ENCODE measurements at places on chromosomes 1 and 21.
A peak's percentile ranks its signal among the peaks of the same experiment; 100 is the strongest.

DNA sequence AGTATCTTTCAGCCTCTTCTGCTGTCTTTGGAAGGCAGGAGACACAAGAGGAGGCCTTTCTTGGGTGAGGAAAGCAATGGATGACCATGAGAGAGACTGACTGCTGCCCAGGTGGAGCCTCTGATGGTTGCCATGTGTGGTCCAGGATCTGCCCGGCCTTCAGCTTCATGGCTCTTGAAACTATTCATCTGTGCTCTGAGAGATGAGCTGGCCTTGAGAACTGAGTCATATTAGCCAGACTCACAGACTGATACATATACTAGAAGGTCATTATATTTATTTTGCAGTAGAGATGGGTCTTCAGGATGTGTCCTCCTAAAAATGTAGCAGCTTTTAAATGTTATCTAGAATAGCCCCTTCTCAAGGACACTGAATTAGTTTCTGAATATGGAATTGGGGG, 33.7 kb downstream of the PTGFRN start:
- DNase-seq: no peak

GRCh38 chr1:20356850-20357459, 66.3 kb downstream of the VWA5B1 start:
- DNase-seq: no peak

- DNase-seq: no peak
These were observed 23.9 kb downstream of the FOXJ3 start for GRCh38 chr1:42311138-42311537.

DNA sequence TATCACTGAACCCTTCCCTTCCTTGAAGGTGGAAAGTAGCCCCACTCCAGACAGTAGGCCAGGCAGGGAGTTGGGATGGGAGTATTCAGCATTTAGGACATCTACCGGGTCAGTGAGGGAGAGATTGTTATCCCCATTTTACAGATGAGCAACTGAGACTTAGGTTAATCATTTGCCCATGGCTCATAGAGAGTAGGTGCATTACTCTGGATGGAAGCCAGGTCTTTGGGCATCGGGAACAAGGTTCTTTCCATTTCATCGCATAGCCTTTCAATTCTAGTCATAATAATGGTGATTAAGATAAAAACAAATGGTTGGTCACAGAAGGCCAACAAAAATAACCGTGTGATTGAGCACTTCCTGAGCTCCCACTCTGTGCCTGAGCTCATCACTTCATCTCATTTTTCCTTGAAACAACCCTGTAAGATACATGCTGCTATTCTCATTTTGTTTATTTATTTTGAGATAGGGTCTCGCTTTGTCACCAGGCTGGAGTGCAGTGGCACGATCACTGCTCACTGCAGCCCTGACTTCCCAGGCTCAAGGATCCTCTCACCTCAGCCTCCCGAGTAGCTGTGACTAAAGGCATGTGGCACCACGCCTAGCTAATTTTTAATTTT, 64.8 kb downstream of the NAV1 start:
- no peak for DNase-seq

DNA sequence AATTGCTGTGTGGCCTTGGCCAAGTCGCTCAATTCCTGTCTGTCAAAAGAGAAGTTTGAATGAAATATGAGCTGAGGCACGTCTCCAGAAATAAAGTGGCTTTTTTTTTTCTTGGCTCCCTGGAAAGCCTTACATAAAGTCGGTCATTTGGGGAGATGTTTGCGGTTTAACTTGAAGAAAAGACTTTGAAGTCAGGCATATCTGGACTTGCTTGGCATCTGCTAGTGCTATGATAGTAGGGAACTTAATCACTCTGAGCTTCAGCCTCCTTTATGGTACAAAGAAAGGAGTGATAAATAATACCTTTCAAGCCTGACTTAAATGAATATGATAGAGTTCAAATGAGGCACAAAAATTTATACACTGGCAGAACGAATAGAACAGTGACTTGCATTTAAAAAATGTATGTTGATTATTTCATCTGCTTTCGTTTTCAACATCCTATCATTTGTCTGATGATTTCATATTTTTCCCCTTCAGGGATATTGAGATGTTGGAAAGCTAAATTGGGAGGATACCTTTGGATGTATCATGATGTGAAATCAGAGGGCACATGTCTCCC, 60.2 kb downstream of the FASLG start:
- peak; percentile 73 for DNase-seq

GRCh38 chr21:27149034-27149433, 182.1 kb upstream of the ADAMTS5 start:
- no peak for DNase-seq

- DNase-seq: no peak
These were observed 486 bp downstream of the HSPA13 start for GRCh38 chr21:14382486-14382834.

DNA sequence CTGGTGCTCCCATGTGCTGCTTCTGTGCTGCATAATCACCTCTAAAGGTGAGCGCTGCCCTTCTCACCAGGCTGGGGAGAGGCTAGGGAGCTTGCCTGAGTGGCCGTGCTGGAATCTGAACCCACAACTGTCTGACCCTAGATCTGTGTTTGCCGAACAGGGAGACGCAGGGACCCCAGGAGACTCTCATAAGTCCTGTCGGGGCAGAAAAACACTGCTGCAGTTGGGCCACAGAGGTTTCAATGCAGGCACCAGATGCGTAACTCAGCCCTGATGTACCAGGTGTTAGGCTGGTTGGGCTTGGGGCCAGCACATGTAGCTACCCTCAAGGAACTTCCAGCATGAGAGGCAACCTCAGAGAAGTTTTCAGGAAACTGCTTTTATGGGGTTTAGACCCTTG, 49.5 kb upstream of the DMRTB1 start:
- DNase-seq: no peak

DNA sequence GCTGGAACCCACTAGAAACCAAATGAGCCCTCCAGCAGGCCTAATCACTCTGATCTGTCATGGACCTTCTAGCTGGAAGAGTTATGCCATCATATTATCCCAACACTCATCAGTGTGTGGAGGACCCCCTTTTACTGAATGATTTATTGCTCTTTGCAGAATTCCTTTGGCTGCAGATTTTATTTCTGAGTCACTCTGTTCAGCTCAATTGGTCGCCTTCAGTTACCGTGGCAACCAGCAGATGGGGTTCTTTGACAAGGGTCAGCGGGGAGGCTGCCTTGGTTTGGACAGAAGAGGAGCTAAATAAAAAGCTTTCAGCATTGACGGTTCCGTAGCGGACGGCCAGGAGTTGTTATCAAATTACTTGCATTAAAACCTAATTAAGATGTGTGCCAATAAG, 220.1 kb downstream of the SDCCAG8 start:
- no peak for DNase-seq

- DNase-seq: peak; percentile 17
These were observed 80.3 kb downstream of the LRIG2 start for GRCh38 chr1:113153116-113153803.

GRCh38 chr1:178953538-178954324, 72.0 kb upstream of the FAM20B start:
- DNase-seq: no peak

- no peak for DNase-seq
These were observed 8.9 kb downstream of the EPHA10 start for GRCh38 chr1:37755951-37756560.

DNA sequence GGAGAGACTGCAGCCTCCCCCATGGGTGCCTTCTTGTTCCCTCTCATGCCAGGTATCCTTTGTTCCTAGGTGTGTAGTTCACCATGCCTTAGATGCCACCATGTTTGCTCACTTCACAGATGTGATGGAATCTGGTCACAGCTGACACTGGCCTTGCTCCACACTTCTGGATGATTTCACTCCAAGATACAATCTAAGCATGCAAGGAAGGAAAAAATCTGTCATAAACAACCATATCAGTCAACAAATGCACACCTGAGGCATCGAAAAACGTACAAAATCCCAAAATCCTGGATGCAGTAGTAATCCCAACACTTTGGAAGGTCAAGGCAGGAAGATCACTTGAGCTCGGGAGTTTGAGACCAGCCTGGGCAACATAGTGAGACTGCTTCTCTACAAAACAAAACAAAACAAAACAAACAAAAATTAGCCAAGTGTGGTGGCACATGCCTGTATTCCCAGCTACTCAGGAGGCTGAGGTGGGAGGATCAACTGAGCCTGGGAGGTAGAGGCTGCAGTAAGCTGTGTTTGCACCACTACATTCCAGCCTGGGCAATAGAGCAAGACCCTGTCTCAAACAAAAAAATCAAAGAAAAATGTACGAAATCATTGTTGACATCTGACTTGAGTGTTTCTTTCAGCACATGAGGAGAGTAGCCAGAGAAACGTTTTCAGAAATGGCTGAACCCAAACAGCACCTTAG, 17.1 kb upstream of the PTPRF start:
- DNase-seq: no peak

GRCh38 chr1:219402925-219403324, 210.0 kb downstream of the ZC3H11B start:
- no peak for DNase-seq

- peak; percentile 85 for DNase-seq
These were observed 26.7 kb upstream of the RPTN start for GRCh38 chr1:152185544-152186391.

- no peak for DNase-seq
These were observed 12.4 kb upstream of the FCGR2A start for GRCh38 chr1:161492827-161493226.

DNA sequence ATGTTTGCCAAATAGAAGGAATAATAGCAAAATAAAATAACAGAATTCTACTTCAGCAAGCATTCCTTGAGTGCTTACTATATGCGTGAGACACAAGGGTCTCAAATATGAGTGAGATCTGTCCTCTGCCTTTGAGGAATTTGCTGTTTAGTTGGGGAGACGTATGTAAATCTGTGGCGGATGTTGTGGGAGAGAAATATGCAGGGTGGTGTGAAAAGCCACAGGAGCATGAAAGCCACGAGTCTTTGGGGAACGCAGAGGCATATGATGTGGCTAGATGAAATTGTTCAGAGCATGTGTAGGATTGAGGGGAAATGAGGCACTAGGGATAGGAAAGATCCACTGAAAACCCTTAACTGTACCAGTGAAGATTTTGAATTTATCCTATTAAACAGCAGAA, 244.4 kb downstream of the PBX1 start:
- DNase-seq: peak; percentile 75

DNA sequence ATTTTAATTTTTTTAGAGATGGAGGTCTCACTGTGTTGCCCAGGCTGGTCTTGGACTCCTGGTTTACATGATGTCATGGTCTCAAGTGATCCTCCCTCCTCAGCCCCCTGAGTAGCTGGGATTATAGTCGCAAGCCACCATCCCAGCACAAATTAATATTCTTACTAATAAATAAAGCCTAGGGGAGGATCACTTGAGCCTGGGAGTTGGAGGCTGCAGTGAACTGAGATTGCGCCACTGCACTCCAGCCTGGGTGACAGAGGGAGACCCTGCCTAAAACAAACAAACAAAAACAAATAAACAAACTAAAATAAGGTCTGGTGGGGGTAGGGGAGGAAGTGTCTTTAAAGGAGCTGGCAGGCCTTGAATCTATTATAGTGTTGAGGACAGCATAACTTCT, 8.7 kb upstream of the GADD45A start:
- no peak for DNase-seq

- DNase-seq: no peak
These were observed 1225.2 kb downstream of the NCAM2 start for GRCh38 chr21:22223385-22223784.

GRCh38 chr1:42962641-42963377, 4.1 kb upstream of the SLC2A1 start:
- peak; percentile 96 for DNase-seq

DNA sequence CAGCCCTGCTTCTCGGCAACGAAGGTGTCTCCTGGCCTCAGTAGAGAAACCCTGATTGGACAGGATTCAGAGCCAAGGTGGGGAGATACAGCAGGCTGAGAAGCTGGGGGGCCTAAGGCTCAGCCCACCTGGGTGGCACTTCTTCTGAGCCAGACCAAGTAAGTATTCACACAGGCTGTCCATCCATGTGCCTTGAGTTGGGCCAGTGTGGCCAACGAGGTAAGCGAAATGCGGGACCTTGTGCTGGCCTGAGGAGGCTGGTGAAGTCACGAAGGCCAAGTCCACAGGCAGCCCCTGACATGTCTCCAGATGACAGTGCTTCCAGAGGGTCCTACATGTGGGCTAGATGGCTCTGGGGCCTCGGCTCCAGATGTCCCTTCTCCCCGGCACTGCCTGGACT, 91.4 kb downstream of the ITPKB start:
- no peak for DNase-seq

DNA sequence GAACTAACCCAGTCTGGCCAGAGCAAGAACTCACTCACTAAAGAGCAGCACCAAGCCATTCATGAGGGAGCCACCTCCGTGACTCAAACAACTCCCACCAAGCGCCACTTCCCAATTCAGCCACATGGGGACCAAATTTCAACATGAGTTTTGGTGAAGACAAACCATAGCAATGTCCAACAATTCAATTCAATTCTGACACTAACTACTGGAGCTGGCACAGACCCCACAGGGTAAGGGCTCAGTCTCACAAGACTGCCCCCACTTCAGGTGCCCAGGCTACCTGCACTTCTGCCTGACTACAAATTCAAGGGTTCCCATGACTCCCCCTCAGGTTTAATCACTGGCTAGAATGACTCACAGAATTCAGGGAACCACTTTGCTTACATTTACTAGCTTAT, 48.8 kb upstream of the RAP1A start:
- no peak for DNase-seq

DNA sequence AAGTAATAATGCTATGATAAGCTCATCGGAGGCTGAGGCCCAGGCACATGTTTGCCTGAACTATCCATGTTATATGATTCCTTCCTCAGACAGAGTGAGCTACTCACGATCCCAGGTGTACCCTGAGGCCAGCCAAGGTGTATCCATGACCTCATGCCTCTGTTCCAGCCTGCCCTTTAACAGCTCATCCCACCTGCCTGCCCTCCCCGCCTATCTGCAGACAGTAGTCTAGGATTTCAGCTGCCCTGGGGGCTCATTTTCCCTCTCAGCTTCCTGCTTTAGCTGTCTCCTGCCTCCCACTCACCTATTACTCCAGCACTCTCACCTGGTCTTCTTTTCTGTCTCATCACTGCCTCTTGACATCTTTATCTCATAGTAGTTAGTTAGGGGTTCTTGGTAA, 1.9 kb upstream of the IL24 start:
- peak; percentile 42 for DNase-seq

DNA sequence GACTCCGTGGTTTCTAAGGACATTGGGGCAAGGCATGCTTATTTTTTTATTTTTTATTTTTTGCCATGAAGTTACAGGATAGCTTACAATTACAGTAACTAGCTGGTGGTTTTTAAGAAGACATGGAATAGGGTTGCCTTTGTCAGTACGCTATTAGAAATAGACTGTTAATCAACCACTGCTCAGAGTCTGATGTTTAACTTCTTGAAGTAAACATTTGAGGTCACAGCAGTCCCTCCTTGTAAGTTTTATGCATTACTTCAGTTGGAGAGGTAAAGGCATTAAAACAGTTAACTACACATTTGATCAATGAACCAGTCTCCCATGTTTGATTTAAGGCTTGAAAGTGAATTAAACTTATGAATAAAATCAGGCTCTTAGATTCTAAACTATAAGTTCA, 19.3 kb upstream of the SHCBP1L start:
- DNase-seq: no peak

DNA sequence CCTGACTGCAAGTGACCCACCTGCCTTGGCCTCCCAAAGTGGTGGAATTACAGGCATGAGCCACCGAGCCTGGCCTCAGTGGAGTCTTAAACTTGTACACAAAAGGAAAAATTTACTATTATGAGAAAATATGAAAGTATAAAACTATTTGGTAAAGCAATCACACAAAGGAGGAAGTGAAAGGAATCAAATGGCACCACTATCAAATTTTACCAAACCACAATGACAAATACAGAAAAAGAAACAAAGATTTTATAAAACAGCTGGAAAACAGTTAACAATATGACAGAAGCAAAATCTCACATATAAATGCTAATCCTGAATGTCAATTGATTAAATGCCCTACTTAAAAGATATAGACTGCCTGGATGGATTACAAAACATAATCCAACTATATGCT, 42.1 kb upstream of the NEGR1 start:
- DNase-seq: no peak
